Stomach (tissue), 19 donors: ENCODE measurements at places on chromosomes 16 and 17.

GRCh38 chr16:4692460-4693295 is 684 bp upstream of the NUDT16L1 start:
- no peak for DNase-seq

- DNase-seq, result no peak
These were observed 173.7 kb downstream of the HS3ST3B1 start for GRCh38 chr17:14474591-14474990.

DNA sequence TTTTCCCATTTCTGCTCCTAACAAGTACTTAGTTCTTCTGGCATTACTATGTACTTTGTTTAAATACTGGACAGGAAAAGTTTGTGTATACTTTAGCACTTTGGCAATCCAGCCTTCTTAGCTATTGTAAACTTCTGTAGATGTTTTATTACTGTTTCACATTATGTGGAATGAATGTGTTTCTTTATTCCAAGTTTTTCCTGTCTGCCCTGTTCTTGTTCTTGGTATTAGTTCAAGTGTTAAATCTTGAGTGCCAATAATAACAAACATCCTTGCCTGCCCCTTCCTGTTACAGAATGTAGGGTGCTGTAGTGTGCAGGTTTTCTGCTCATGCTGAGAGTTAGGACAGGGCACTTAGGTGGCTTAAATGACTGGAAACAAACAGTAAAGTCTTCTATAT is 7.3 kb upstream of the CAPNS2 start:
- no peak for DNase-seq

- DNase-seq, result peak; percentile 46
These were observed 18.2 kb upstream of the KRT20 start for GRCh38 chr17:40903129-40903847.

DNA sequence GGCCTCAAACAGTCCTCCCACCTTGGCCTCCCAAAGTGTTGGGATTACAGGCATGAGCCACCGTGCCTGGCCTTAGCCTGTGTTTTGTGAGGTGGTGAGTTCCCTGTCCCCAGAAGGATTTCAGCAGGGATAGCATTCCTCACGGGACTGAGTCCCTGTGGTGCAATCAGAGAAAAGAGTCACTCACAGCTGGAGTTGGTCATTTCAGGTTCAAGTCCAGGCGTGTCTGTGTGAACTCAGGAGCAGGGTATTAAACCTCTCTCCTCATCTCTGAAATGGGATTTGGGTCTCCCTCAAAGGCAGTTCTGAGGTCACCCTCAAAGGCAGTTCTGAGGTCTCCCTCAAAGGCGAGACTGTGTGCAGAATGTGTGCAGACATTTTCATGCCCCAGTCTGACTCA is 28.6 kb downstream of the NPTX1 start:
- no peak for DNase-seq

GRCh38 chr17:42198897-42199296 is 4.6 kb upstream of the GHDC start:
- DNase-seq, result peak; percentile 35

GRCh38 chr17:77863814-77864161 is 94.7 kb upstream of the TNRC6C start:
- DNase-seq, result no peak

- no peak for DNase-seq
These were observed 69.3 kb downstream of the IRF8 start for GRCh38 chr16:85968041-85968920.
